AG10803 (cell line): ENCODE measurements at places on chromosomes 12 and 14.

DNA sequence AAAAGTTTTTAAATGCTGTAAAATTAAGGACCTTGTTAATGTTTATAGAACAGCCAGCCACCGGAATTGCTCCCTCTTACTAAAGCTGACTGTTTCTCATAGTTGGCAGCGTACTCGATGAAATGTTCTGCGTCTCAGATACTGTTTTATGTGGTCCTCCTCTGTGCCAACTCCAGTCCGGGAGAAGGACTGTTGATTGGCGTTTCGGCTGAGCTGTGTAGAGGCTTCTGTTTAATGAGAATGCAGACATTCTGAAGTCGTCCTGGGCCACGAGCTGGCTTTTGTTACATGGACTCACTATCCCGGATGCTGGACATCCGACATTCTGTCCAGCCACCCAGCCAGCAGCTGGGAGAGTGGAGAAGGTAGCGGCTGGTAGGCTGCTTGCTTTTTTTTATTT lies 75.4 kb downstream of the WDR20 start:
- peak; percentile 83 for DNase-seq

DNA sequence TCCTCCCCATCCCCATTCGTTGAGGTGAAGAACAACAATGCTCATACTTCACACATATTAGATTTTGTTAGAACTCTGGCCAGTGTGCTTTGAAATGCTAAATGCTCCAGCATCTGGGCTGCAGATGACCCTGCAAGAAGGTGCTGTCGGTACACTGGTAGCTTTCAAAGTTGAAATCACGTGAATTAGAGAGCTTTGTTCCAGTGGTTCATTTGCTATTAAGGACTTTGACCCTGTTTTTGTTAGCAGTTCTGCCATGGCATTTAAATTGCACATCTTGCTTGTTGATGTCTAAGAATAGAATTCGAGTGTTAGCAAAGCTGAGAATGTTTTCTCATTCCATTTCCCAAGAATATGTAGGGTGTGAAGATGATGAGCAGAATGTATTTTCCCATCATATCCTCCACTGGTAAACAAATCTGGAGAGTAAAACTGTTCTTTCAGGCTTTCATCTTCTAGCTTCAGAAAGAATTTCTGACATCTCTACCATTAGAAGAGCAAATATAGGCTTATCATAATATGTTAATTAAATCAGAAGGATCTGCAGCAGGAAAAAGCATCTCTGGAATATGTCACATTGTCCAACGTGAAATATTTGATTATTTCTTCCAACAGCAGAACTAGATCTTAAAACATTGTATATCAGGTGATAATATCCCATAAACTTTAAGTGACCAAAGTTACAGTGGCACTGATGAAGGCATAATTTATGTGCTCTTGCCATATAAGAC lies 98.8 kb upstream of the PDE3A start:
- no peak for DNase-seq

- no peak for DNase-seq
These were observed 78.4 kb upstream of the DNM1L start for GRCh38 chr12:32600681-32601080.

GRCh38 chr14:32394038-32394437 lies 64.9 kb downstream of the AKAP6 start:
- no peak for DNase-seq

GRCh38 chr14:100534528-100535286 lies 52.5 kb downstream of the BEGAIN start:
- no peak for DNase-seq

GRCh38 chr12:116642683-116643082 lies 83.5 kb downstream of the MAP1LC3B2 start:
- DNase-seq, result no peak

- DNase-seq, result peak; percentile 8
These were observed 26.9 kb downstream of the GCN1 start for GRCh38 chr12:120167529-120168095.

- no peak for DNase-seq
These were observed 10.1 kb downstream of the KDM2B start for GRCh38 chr12:121570467-121571283.

GRCh38 chr14:42480255-42480654 lies 873.6 kb downstream of the LRFN5 start:
- DNase-seq, result no peak

DNA sequence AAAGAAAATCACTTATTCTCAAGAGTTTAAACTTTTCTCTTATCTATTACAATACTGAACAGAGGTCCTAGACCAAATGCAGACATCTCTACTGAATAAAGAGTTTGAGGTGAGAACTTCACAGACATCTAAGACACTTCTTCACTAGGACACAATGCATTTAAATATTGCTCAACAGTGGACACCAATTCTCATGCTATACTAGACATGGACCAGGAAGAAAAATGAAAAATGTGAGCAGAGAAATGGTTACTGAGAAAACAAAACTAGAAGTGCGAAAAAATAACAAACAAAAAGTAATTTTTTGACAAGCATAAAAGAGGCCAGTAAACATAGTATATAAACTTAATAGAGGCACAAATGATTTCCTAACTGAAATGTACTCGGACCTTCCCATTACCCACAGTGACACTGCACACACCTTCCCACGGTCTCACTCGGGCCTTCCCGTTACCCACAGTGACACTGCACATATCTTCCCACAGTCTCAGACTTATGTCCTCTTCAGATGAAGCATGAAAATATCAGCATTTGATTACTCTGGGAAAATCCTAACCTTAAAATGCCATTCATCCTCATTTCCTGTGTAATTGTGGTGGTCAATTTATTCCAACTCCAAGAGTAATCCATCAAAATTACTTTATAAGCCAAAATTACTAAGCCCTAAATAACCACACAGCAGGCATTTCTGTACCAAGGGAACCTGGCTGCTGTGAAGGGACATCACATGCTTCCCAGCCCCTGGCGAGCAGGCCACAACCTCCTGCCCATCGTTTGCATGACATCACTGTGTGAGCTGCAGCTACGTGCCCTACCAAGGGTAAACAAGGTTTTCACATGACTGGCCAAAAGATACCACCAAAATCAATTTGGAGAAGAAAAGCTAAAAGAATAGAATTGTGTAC lies 6.4 kb downstream of the SLC15A4 start:
- DNase-seq, result peak; percentile 79

GRCh38 chr12:129961091-129961490 lies 57.3 kb upstream of the TMEM132D start:
- DNase-seq, result no peak
